ENCODE measurements at places on chromosomes 7 and 10.
A peak's percentile ranks its signal among the peaks of the same experiment; 100 is the strongest.

DNA sequence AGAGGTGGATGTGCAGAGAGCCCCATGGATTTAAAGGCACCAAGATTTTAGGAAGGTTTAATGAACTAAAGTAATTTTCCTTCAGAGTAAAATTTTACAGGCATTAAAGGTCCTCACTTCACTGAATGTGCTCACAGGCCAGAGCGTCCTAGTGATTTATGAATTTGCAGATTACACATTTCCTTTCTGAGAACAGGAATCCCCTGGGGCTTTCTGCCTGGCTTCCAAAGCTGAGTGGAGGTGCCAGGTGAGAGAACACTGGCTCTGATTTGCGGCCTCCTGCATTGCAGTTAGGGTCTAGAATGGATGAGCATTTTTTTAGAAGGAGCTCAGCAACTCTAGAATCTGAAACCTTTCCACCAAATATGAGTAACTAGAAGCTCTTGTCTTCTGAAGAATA lies 194.3 kb downstream of the SORCS3 start:
- no peak for DNase-seq

GRCh38 chr7:123602648-123603047 lies 1.0 kb downstream of the ASB15 start:
- no peak for DNase-seq

DNA sequence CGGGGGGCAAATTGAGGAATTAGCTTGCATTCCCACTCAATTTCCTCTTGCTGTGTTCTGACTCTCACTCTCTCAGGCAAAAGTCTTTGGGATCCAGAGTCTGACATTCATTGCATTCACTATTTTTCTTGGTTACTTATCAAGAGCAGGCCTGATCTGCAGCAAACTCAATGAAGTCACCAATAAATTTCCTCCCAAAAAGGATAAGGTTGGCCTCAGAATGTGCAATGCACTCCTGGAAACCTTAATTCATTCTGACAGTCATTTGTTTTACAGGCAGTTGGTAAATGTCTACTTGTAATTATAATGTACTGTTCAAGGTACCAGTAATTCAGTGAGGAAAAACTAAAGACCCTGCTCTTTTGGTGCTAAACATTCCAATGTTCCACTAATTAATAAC lies 6.3 kb upstream of the DGKI start:
- no peak for DNase-seq

GRCh38 chr7:114589436-114589835 lies 174.8 kb downstream of the FOXP2 start:
- no peak for DNase-seq

DNA sequence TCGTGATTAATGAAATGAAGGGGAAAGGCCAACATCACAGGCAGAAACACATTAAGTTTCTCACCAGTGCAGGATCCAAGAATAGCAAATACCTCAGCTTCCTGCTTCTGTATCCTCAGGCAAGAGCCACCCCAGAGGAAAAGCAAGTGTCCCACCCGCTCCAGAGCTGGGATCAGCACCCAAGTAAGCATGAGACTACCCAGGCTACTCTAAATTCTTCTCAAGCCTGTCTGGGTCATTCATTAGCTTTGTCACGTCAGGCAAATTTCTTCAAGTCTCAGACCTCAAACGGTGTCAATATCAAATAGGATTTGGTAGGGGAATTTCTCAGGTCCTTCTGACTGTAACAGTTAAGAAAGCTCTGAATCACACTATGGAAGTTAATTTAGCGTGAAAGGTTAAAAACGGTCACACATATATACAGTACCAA lies 59.0 kb downstream of the GNA12 start:
- no peak for DNase-seq

DNA sequence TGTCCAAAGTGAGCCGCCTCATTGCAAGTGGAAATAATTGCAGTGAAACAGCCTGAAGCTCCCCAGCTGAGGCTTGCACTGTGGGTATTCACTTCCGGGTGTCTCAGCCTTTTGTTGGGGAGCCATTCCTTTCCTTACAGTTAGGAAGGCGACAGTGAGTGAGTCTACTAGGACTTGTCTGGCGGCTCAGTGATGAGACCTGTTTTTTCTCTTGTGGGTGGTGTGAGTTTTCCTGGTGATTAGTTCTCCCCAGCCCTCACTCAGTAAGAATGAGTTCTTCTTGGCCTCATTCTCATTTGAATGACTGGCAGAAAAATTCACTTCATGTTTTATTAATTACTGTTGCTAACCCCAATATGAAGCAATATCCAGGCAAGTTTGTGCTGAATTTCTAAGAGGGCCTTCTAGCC lies 2.6 kb downstream of the PGAM1 start:
- DNase-seq: no peak

GRCh38 chr10:95480102-95480900 lies 80.9 kb downstream of the SORBS1 start:
- no peak for DNase-seq

- no peak for DNase-seq
Observed at GRCh38 chr10:126459032-126459831, 71.0 kb upstream of the ADAM12 start.

- no peak for DNase-seq
Observed at GRCh38 chr7:55537458-55537990, 34.8 kb downstream of the VOPP1 start.

- no peak for DNase-seq
Observed at GRCh38 chr10:49300140-49300974, 1.4 kb downstream of the C10orf71 start.

DNA sequence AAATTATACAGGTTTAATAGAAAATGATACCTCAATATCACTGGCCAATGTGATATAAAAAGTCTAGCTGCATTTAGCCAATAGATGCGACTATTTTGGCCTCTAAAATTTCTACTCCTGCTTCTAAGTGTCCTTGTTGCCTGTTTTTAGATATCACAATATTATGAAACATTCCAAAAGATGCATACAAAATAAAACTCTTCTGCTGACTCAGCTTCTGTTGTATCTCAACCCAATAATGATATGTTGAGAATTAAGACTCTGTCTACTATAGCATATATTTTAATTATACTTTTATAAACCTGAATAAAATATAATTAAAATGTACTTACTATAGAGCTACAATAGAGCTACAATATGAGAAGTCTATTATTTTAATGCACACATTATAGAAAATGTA lies 661.0 kb upstream of the TEX47 start:
- DNase-seq: no peak

GRCh38 chr7:86653919-86654659 lies 10.4 kb downstream of the GRM3 start:
- DNase-seq: no peak

GRCh38 chr10:131315344-131315743 lies 3.8 kb upstream of the TCERG1L start:
- DNase-seq: no peak

GRCh38 chr10:19843487-19843886 lies 27.3 kb downstream of the PLXDC2 start:
- DNase-seq: no peak

GRCh38 chr7:76047305-76047810 lies 442 bp downstream of the STYXL1 start:
- DNase-seq: no peak

GRCh38 chr10:3774018-3774813 lies 10.8 kb downstream of the KLF6 start:
- no peak for DNase-seq

- no peak for DNase-seq
Observed at GRCh38 chr7:94557215-94557614, 47.6 kb downstream of the CASD1 start.

DNA sequence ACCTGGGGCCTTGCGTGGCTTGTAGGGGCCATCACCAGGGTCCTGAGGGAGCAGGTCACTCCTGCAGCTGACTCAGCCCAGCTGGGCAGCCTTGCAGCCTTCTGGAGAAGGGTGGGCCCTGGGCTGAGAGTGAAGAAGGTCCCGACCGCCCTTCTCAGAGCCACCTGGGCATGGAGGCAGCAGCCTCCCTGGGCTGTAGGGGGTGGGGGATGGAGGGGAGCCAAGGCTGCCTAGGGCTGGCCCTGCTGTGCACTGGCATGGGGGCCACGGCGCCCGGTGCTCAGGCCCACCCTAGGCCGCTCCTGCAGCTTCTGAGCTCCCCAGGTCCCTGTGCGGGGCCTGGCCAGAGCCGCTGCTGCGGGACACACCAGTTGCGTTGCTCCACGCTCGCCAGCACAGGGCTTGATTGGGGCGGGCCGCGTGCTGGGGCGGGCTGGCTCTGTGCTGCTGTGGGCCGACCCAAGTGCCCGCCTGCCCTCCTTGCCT lies 63.6 kb upstream of the NKX6-2 start:
- DNase-seq: no peak

- no peak for DNase-seq
Observed at GRCh38 chr10:13100349-13101294, 659 bp downstream of the OPTN start.

DNA sequence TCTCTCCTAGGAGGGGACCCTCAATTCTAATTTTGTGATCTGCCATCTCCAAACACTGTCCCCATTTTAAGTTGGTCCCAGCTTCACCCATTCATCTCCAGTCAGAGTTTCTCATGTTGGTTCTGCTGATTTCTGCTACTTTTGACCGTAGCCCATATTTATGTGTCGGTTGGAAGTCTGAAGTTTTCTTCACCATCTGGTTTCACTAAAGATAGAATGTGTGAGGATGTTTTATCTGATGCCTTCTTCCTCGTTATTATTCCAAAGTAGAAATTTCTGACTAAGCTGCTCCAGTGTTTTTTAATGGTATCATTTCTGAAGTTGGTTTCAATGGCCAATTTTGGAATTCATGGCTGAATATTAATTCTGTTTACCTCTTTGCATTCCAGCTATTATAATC lies 21.3 kb upstream of the IFIT2 start:
- DNase-seq: no peak

DNA sequence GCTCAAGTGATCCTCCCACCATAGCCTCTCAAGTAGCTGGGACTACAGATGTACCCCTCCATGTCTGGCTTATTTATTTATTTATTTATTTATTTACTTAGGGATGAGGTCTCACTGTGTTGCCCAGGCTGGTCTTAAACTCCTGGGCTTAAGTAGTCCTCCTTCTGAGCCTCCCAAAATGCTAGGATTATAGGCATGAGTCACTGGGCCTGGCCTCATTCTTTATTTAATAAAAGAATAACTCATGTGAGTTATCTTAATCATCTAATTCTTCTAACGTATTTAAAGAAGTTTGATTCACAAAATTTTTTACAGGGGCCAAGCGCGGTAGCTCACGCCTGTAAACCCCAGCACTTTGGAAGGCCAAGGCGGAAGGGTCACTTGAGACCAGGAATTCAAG lies 8.0 kb upstream of the SLC26A4 start:
- DNase-seq: no peak

- DNase-seq: no peak
Observed at GRCh38 chr7:68180761-68181160, 1184.1 kb downstream of the TYW1 start.

DNA sequence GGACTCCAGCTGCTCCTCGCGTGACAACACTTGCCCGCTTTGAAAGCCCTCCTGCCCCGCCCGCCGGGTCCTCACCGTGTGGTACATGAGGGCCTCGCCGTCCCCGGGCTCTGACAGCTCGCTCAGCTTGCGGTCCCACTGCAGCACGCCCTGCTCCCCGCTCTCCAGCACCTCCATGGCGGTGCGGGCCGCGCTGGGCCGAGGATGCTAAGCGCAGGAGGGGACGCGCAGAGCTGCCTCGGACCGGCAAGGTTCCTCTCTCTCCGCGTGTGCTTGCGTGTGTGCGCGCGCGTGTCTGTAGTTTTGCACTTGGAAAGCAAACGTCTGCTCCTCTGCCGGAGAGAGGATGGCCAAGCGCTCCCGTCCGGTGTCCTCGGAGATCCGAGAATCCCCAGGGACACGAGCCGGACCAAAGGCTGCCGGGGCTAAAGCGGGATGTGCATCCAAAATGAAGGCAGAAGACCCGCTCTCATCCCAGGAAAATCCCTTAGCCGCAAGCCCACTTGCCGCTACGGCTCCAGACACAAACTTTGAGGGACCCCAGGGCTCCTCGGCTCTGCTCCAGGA lies at the start of gene CREB3L2:
TSS of gene CREB3L2 (minus strand) at position 558 of the 567 bp plus-strand sequence. CDS start at position 177, 381 bp downstream.
- peak; percentile 53 for DNase-seq

DNA sequence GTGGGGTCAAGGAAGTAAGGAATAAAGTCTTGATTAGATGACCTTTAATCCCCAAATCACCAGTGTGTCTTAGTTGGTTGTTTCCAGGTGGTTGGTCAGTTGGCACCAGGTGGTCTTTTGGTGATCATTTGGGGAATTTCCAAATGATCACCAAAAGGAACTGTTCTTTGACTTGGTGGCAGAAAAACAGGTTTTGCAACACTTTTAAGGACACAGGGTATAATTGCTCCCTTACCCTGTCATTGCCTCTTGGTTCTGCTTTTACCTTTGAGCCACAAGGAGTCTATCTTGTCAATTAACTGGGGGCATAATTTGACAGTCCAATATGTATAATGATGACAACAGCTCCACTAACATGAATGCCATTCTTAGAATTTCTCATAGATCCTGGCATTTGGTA lies 104.2 kb downstream of the ADK start:
- no peak for DNase-seq

GRCh38 chr7:39248041-39248691 lies 270.5 kb downstream of the POU6F2 start:
- no peak for DNase-seq

- no peak for DNase-seq
Observed at GRCh38 chr10:28925121-28925663, 247.9 kb downstream of the BAMBI start.

- DNase-seq: no peak
Observed at GRCh38 chr7:29139191-29139590, 7.1 kb downstream of the CPVL start.

GRCh38 chr10:63465293-63466143 lies at the start of gene JMJD1C:
Gene JMJD1C, minus strand, starts transcription at chr10:63465977. Its CDS starts 315 bp downstream, at chr10:63465662.
- DNase-seq: peak; percentile 46

DNA sequence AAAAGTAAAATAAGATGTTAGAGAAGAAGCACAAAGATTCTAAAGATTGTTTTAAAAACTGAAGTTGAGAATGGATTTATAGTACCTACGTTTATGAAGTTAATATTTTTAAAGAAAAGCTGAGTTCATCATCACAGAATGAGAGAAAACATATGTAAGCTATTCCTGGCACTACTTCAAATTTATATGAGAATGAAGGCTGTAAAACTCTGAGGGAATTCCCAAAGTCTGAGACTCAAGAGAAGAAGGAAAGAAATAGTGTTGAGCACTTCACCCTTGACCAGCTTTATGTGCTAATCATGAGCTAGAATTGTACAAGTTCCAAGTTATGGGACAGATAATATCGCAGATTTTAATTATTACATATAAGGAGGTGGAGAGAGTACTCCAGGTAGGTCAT lies 323.7 kb upstream of the GNAI1 start:
- DNase-seq: no peak

DNA sequence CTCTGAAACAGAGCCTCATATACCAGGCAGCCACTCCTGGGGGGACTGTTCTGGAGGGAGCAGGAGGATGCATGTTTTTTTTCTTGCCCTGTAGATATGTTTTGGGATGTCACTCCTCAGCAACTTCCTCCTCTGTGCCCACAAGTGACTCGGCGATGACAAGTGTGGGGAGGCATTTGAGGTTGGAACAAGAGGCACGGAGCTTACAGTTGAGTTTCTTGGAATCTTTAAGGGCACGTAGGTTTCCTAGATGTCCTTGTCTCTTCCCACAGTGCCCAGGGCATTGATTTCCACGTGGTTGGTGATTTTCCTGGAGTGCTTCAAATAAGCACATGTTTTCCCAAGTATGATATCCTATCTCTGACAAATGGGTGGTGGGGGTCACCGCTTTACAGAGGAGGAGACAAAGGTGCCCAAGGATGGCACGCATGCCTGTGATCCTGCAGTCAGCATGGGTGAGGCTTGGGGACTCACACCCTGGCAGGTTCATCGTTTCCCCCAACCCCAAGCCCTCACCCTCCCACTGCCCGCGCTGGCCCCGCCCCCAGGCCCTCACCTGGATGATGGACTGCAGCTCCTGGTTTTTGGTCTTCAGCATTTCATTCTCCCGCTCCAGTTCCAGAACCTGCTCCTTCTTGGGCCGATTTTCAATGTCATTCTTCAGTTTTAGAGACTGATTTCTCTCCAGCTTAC lies 95.2 kb upstream of the GNA12 start:
- no peak for DNase-seq

GRCh38 chr7:43164757-43165156 lies 52.3 kb downstream of the HECW1 start:
- no peak for DNase-seq
